ENCODE measurements at places on chromosomes 2 and 18. TPM values are rescaled to one million over a fixed set of nuclear protein-coding genes. Genes with fewer than 3 reads are reported as not detected.

- DNase-seq: no peak
Measured at GRCh38 chr2:224136396-224136795, 97.3 kb upstream of the SERPINE2 start.

DNA sequence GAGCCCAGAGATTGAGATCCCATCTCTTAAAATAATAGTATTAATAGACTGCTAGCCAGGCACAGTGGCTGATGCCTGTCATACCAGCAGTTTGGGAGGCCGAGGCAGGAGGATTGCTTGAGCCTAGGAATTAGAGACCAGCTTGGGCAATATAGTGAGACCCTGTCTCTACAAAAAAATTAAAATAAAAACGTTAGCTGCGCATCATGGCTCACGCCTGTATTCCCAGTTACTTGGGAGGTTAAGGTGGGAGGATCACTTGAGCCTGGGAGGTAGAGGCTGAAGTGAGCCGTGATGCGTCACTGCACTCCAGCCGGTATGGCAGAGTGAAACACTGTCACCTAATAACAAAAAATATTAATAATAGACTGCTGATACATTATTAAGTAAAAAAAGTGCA lies 167.0 kb upstream of the OTX1 start:
- no peak for DNase-seq

- DNase-seq: peak; percentile 88
Measured at GRCh38 chr2:18413676-18414396, 146.6 kb downstream of the RDH14 start.

DNA sequence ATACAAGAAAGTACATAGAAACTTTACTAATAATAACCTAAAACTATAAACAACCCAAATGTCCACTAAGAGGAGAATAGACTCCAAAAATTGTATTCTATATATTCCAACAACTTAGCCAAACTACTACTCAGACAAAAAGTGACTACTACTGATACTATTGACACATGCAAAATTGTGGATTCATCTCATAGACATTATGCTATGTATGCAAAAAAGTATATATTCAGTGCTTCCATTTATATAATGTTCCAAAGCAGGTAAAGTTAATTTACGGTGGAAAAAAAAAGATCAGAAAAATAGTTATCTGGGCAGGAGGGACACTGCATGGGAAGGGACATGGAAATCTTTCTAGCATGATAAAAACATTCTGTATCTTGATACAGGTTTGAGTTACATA lies 62.0 kb upstream of the SRD5A2 start:
- no peak for DNase-seq

- no peak for DNase-seq
Measured at GRCh38 chr2:44777036-44777435, 164.5 kb upstream of the SIX3 start.

DNA sequence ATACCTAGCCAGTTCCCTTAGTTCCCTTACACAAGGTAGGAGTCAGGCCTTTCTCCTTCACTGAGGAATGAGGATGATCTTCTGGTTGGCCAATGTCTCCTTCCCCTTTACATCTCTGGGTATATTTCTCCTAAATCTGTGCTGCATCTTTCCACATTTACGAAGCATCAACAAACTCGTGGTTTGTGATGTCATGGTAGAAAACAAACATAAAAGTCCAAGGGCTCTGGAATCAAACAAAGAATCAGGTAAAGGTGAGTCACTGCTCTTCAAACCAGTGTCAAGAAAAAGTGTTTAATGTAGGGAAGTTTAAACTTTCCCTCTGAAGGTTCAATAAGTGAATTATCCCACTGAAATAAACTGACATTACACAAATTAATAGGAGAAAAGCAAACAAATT lies 122.9 kb downstream of the METTL8 start:
- peak; percentile 31 for DNase-seq

- peak; percentile 25 for DNase-seq
Measured at GRCh38 chr2:194867328-194867727, 789.7 kb upstream of the SLC39A10 start.

DNA sequence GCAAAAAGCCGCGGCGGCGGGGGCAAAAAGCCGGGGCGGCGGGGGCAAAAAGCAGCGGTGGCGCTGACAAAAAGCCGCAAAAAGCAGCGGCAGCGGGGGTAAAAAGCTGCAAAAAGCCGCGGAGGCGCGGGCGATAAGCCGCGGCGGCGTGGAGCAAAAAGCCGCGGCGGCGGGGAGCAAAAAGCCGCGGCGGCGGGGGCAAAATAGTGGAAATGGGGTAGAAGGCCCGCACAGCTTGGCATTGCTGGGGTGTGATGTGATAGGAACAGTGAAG lies 450.1 kb downstream of the ANKRD30B start:
- DNase-seq: no peak

SIX3 gene
- not detected for total RNA-seq

OTOS gene
- total RNA-seq: not detected

UGT1A5 gene
- total RNA-seq: 0.26 TPM

UGT1A8 gene
- total RNA-seq: under 0.01 TPM

CDH19 gene
- under 0.01 TPM for total RNA-seq
